ENCODE measurements at places on chromosomes 7 and 10.
A peak's percentile ranks its signal among the peaks of the same experiment; 100 is the strongest.

DNA sequence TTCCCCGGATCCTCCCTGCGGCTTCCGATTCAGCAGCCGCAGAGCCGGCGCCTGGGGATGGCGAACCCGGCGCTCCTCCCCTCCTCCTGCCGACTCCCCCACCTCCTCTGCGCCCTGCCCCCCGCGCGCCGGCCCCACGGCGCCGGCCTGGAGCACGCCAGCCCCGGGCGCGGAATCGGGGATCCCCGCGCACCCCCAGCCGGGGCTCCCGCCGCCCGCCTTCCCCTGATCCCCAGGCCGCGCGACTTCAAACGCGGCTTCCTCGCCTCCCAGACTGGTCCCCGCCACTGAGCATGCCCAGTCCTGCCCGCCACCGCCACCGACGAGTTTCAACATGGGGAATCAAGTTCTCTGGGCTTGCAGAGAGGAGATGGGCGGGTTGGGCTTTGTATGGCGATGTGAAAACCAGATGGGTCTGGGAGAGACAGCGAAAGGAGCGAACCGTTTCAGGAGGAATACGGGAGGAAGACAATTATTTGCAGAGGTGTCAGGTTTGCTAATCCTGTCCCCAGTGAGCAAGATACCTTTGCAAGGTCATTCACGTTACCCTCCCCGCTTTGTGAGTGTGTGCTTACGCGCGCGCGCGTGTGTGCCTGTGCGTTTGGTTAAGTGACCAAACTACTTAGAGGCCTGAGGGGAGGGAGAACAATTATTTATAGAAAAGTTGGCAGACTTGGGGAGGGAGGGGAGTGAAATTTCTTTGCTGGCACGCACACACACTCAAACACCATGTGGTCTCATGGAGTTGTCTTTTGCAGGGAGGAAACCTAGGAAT lies at the start of gene PANK1:
Gene PANK1, minus strand, starts transcription at position 276 of the 775 bp plus-strand sequence. CDS start 351 bp downstream, outside the sequence.
- no peak for DNase-seq

GRCh38 chr7:26681819-26682418 lies 182.5 kb downstream of the SKAP2 start:
- DNase-seq, result no peak

DNA sequence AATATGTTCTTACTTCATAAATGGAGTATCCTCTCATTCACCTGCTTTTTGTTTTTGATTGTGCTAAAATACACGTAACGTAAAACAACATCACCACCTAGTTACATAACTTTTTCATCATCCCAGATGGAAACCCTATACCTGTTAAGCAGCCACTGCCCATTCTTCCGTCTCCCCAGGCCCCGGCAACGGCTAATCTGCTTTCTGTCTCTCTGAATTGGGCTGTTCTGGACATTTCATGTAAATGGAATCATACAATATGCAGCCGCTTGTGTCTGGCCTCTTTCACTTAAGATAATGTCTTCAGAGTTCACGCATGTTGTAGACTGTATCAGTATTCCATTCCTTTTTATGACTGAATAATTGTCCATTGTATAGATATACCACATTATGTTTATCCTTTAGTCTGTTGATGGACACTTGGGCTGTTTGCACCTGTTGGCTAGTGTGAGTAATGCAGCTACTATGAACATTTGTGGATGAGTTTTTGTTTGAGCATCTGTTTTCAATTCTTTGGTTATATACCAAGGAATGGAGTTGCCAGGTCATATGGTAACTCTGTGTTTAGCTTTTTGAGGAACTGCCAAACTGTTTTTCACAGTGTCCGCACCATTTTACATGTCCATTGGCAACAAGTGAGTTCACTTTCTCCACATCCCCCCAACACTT lies 14.1 kb upstream of the SUN1 start:
- no peak for DNase-seq

GRCh38 chr7:131164025-131164925 lies 163.4 kb upstream of the MKLN1 start:
- no peak for DNase-seq

DNA sequence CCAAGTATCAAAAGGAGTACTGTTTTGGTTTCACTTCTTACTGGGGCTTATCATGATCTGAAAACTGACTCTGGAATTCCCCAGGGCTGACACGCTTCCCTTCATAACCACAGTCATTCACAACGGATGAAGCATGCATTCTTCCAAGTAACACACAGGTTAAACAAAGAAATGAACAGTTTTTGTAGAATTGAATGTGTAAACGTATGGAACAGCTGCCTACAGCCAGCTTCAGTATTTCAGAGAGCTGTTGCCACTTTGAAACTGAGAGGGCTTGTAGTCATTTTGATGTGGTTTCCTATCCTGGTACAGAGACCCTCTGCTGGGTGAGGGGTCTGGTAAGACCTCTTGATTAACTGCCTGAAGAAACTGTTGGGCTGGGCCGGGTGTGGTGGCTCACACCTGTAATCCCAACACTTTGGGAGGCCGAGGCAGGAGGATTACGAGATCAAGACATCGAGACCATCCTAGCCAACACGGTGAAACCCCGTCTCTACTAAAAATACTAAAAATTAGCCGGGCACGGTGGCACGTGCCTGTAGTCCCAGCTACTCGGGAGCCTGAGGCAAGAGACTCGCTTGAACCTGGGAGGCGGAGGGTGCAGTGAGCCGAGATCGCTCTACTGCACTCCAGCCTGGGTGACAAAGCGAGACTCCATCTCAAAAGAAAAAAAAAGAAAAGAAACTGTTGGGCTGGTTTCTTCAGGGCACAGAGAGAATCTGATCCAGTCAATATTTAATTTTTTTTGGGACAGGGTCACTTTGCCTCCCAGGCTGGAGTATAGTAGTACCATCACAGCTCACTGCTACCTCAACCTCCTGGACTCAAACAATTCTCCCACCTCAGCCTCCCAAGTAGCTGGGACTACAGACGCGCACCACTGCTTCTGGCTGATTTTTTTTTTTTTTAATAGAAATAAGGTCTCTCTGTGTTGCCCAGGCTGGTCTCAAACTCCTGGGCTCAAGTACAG lies 4.7 kb downstream of the NFE2L3 start:
- DNase-seq, result peak; percentile 66

DNA sequence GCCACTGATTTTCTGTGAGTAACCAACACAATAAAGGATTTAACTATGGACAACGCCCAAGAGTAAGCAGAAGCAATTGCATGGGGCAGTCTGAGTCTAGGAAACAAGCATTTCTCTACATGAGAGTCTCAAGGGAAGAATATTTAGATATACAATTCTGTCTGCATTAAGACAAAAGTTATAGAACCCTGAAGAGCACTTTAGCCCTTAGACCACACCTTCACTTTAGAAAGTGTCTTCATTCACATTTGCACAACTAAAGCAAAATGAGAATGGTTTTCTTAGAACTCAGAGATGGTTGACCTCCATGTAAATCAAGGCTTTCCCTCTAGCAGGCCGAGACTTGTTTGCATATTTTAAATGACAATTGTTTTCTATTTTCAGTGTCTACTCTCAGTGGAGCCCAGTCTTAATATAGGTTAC lies 25.5 kb upstream of the TRIM24 start:
- DNase-seq, result no peak

DNA sequence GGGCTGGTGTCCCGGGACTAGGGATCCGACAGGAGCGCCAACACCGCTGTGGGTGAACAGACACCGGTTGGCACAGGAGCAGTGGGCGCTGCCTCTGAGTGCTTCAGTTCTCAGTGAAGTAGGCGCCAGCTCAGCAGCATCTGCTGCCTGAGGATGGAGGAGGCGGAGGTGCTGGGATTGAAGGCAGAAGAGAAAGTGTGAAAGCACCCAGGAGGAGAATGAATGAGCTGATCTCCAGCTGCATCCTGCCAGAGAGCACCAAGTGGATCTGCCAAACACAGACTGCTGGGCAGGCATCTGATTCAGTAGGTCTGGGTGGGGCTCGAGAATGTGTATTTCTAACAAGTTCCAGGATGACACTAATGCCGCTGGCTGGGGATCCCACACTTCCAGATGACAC lies 74.5 kb downstream of the LANCL2 start:
- no peak for DNase-seq

- no peak for DNase-seq
Observed at GRCh38 chr7:151012911-151013347, 11.4 kb downstream of the ATG9B start.

DNA sequence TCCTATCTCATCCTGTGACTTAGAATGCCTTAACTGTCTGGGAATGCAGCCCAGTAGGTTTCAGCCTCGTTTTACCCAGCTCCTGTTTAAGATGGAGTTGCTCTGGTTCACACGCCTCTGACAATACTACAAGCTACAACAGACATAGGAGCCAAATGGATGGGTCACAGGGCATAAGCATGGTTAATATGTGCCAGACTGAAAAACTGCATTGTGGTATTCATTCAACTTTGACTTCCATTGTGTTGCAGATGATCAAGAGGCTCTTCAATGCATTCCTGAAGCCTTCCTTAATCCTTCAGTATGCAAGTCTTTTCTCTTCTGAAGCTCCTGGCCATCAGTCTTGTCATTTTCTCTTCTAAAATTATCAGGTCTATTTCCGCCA lies 20.3 kb upstream of the RNF32 start:
- no peak for DNase-seq

- no peak for DNase-seq
Observed at GRCh38 chr7:26853788-26854393, 10.5 kb downstream of the SKAP2 start.

DNA sequence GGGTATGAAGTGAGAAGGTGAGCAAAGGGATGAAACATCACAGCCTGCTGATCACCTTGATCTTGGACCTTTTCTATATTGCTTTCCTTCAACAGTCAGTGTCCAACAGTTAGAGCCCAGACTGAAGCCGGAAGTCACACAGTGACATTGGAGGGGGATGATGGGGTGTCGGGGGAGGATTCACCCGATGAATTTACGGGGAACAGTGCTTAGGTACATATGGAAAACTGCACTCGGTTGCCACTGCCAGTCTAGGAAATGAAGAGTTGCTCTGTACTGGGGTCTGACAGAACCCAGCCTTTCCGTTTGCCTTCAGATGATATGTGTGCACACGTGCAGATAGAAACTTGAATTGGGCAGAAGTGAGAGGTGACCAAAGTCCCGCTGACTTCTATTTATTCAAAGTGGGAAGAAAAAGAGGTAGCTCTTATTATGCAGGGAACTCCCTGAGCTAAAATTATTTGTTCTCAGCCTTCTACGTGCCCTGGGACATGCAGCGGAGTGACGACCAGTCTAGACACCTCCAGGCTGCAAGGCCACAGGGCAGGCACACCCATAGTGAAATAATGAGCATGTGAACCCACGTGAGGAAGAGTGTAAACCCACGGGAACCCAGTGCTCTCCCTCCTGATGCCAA lies 107.2 kb upstream of the INHBA start:
- DNase-seq, result no peak

DNA sequence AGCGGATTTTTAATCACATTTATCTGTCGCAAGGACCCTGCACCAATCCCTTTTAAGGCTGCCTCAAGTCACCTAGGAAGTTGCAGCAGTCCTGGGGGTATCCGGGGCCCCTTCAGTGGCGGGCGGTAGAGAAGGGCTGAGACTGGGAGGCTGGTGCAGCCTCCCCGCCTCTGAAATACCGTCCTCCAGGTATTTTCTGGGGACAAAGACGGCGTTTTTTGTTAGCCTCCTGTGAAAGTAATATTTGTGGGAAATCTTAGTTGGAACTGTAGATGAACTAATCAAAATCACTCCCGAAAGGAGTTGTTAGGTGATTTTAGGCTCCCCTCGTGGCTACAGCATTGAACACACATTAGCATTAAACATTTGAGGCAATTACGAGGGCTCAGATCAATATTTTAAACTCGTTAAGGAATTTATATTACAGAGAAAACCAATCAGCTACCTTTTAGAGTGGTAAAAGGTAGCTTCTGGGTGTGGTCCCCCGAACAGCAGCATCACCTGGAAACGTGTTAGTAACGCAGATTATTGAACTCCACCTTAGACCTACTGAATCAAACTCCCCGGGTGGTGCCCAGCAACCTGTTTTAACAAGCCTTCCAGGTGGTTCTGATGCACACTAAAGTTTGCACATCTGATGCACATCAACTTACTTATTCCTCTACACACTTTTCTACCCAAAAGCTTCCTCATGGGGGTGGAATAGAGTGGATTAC lies 530 bp upstream of the ANXA7 start:
- no peak for DNase-seq

- DNase-seq, result no peak
Observed at GRCh38 chr10:72480861-72481260, 126.1 kb upstream of the DNAJB12 start.

DNA sequence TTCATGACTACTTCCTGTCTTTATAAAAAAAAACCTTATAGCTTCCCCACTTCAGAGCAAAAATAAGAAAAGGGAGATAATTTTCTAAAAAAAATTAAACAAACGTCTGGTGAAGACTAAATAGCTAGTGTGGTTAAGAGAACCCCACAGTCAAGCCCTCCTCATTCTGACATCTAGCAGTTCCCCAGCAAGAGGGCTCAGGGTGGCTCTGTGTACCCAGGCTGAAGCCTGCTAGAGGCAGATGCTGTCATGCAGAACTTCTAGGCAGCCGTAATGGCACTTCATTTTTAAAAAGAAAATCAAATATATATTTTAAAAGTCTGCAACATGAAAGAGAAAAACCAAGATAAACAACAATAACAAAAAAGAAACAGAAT lies 223.1 kb upstream of the KLF14 start:
- no peak for DNase-seq

DNA sequence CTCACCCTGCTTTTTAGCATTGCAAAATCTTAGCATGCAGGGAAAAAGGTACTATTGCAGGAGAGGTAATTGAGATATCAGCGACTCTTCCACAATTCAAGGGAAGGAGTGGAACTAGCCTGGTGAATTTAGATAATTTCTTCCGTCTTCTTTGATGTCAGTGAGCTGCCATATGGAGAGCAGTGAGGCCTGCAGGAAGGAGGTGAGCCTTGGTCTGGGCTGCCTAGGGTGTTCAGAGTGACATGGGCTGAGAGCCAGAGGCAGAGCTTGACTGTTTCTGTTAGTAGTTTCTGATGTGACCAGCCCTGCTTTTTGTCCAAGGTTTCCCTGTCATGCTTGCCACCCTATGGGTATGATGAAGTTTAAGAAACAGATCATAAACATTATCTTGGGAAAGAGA lies 28.6 kb downstream of the KAT6B start:
- no peak for DNase-seq

GRCh38 chr10:128186959-128187787 lies 61.0 kb upstream of the MKI67 start:
- DNase-seq, result no peak

GRCh38 chr10:129646973-129647372 lies 179.9 kb downstream of the MGMT start:
- no peak for DNase-seq

DNA sequence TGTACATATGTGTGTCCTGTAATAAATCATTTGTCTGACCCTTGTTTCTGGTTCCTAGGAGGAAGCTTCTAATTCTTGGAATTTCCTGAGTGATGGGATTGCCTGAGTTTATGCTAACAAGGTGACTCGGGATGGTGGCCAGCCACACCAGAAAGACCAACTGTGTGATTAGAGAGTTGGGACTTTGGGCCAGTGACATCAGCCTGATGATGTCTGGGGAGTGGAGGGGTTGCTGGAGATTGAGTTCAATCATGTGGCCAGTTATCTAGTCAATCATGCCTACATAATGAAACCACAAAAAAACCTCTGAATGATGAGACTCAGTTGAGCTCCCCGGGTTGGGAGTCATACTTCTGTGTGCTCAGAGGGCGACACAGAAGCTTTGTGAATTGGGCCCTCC lies 23.5 kb upstream of the CARD11 start:
- DNase-seq, result no peak

- no peak for DNase-seq
Observed at GRCh38 chr7:106326594-106327537, 42.1 kb upstream of the NAMPT start.

GRCh38 chr10:86371691-86372090 lies 5.1 kb upstream of the GRID1 start:
- no peak for DNase-seq

- no peak for DNase-seq
Observed at GRCh38 chr10:2761971-2762370, 305.4 kb upstream of the PFKP start.

GRCh38 chr7:74502216-74502891 lies 48.6 kb downstream of the GTF2IRD1 start:
- DNase-seq, result no peak

All from HS-27A (cell line).